ENCODE measurements at places on chromosomes 7 and 10. TPM values are rescaled to one million over a fixed set of nuclear protein-coding genes. Genes with fewer than 3 reads are reported as not detected.

LSM8 gene
- 39.1 TPM for total RNA-seq

GRCh38 chr7:29607889-29608288 lies 44.3 kb downstream of the PRR15 start:
- H3K27me3 ChIP-seq, result no peaks in the 10 kb centered on the region
- H3K4me3 ChIP-seq, result no peak overlapping the region
- peaks cover 78% of the 10 kb centered on the region for H3K4me1 ChIP-seq
- H3K36me3 ChIP-seq, result no peaks in the 10 kb centered on the region

DNA sequence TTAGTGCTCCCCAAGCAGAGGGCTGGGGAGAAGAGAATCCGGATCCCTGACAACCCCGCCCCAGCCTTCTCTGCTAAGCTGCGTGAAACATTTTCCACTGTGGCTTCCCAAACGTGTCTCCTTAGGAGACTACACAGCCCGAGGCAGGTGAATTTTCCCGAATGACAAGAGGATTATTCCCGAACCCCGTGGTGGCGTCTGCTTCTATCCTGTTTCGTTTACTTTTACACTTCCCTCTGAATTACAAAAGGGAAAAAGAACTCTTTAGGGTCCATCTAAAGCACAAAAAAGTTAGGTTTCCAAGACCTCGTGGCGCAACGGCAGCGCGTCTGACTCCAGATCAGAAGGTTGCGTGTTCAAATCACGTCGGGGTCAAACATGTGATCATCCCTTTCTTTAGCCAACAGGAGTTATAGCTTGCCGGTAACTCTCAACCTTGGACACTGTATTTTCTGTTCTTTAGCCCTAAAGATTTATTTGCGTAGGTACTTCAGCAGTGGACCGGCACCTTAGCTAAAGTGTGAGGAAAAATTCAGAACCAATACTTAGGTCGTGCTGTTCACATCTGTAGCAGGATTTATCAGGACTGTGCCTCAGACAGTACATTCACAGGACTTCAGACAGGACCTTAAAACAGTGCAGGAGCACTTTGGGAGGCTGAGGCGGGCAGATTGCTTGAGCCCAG lies 3.2 kb upstream of the ZNF789 start:
- DNase-seq, result peak; percentile 28
- H3K27me3 ChIP-seq, result no peaks in the 10 kb centered on the region
- no peaks in the 10 kb centered on the region for H3K36me3 ChIP-seq
- peak overlapping the region; percentile 44 for H3K4me3 ChIP-seq
- peaks cover 14% of the 10 kb centered on the region for H3K4me1 ChIP-seq
- no peak overlapping the region for H3K27ac ChIP-seq

DNA sequence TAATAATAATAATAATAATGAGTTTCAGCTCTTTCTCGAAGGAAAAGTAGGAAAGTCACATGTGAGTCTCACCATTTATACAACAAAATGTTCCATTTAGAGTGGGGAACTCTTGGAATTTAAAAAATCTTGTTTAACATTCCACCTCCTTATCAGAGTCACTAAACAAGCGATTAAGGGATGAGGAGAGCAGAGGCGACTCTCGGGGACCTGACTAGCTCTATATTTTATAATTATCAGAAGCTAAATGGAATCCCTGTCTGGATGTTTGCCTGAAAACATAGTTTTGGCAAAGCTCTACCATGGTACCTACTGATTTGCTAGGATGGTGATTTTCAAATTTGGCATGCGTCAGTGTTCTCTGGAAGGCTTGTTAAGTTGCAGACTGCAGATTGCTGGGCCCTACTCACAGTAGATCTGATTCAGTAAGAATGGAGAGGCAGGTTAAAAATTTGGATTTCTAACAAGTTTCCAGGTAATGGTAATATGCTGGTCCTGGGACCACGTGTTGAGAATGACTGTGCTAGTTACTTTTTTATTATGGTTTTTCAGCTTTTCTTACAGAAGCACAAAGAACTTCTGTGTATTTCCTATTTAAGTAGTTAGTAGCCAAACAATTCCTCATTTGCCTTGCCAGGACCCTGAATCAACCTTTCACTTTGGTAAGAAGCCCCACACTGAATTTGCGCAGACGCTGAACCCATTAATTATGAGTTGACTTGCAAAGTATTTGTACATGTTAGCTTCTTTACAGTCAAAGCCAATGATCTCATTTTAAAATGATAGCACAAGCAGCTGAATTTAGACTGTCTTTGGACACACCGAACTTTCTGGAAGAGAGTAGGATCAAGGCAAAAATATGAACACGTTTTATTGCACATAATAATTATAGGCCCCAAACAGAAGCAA lies 39.5 kb downstream of the CPED1 start:
- peaks cover 24% of the 10 kb centered on the region for H3K4me1 ChIP-seq
- no peak for DNase-seq
- H3K27ac ChIP-seq, result no peak overlapping the region
- H3K27me3 ChIP-seq, result no peaks in the 10 kb centered on the region
- H3K4me3 ChIP-seq, result no peak overlapping the region

HK1 gene
- 96.6 TPM for total RNA-seq

GRCh38 chr10:61958805-61959204 lies 57.3 kb downstream of the ARID5B start:
- no peak for DNase-seq
- no peaks in the 10 kb centered on the region for H3K27me3 ChIP-seq
- H3K27ac ChIP-seq, result no peak overlapping the region
- peaks cover 10% of the 10 kb centered on the region for H3K4me1 ChIP-seq
- H3K4me3 ChIP-seq, result no peak overlapping the region
- no peaks in the 10 kb centered on the region for H3K36me3 ChIP-seq

Data from GM23248 (cell line).